ENCODE measurements at places on chromosomes 7 and 10.

- DNase-seq: no peak
These were observed 10.8 kb upstream of the GPNMB start for GRCh38 chr7:23235813-23236221.

DNA sequence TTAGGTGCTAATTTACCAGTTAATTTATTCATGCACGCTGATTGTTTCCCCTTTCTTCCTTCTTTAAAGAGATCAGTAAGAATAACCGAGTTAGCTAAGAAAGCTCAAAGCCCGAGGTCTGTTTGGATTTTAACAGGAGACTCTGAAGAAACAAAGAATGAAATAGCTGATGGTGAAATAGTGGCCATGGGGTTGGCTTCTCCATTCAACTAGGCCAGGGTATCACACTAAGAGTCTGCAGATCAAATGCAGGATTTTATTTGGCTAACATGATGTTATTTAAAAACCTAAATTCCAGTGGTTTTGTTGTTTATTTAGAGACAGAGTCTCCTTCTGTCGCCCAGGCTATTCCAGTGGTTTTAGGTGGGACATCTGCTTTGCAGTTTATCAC is 65.2 kb upstream of the SYPL1 start:
- no peak for DNase-seq

- no peak for DNase-seq
These were observed 143.6 kb upstream of the FAM13C start for GRCh38 chr10:59505926-59506325.

GRCh38 chr10:17061418-17061817 is 68.2 kb downstream of the CUBN start:
- no peak for DNase-seq

DNA sequence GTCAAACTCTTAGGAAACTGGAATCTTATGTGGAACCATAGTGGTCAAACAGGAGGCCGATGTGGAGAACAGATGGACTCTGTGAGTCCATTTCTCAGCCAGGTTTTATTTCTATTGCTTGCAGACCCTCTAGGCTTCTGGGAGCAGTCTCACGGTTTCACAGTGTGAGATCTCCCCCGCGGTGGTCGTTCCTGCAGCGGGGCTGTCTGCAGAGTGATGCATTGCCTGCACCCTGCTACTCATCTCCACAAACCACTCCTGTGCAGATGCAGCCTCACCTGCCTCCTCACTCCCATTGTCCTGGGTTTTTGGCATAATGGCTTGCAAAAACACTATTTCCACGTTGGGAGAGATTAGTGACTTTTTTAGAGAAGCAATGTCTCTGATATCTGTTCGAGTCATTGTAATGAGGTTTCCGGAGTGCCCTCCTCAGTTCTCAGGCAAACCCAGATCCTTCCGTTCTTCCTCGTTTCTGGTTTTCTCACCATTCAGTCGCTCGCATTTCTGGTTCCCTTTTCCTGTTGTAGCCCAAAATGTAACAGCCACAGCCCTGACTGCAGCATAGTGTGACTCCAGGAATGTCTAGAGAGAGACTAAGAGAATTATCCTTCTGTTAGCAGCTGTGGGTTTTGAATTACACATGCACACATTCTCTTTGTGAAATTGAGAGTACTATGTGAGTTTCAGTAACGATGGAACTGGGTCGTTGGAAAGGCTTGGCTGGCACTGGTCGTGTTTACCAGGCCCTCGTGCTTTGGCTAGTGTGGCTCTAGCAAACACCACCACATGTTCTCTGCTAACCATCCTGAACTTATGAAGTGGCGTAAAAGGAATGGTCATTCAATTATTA is 30.2 kb downstream of the ACADSB start:
- DNase-seq: no peak

- no peak for DNase-seq
These were observed 53.9 kb upstream of the RAB18 start for GRCh38 chr10:27450225-27450624.

DNA sequence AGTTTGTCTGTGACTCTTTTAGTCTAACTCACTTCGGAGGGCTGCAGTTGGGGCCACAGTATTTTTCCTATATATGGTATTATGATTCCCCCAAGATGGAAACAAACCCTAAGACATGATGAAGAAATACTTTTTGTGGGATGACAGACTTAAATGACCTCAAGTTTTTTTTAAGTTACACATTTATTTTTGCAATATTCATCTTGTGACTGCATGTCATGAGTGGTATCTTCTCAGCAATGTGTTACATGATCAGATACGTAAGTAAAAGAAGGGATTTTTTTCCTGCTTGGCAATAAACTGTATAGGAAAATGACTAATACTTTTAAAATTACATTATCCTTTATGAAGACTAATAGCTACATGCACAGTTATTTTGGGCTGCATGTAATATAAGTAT is 57.8 kb downstream of the OR13A1 start:
- DNase-seq: no peak

GRCh38 chr10:121553511-121554264 is 44.6 kb downstream of the FGFR2 start:
- no peak for DNase-seq

DNA sequence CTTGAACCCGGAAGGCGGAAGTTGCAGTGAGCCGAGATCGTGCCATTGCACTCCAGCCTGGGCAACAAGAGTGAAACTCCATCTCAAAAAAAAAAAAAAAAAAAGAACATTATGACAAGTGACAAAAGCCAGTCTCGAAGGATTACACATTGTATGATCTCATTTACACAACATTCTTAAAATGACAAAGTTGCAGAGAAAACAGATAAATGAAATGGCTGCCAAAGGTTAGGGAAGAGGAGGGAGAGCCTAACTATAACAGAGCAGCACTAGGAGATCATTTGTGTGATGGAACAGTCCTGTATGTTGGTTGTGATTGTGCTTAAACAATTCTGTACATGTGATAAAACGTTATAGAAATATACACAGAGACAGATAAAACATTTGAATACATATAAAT is 16.2 kb upstream of the CPVL start:
- no peak for DNase-seq

- no peak for DNase-seq
These were observed 146.0 kb downstream of the USP6NL start for GRCh38 chr10:11465406-11465805.

DNA sequence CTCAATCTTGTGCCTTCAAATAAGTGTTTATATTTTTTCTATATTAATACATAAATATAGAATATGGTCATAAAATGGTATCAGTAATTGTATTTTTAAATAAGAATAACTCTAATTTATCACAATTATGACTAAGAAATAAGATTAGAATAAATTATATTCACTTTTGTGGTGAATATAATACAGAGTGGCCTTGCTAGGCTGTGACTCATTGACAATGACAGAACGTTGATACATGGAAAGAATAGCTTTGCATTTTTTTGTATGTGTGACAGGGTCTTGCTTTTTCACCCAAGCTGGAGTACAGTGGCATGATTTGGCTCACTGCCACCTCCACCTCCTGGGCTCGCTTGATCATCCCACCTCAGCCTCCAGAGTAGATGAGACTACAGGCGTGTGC is 47.8 kb upstream of the PCLO start:
- no peak for DNase-seq

- no peak for DNase-seq
These were observed 975.8 kb upstream of the AUTS2 start for GRCh38 chr7:68622500-68622899.

- no peak for DNase-seq
These were observed 127.3 kb downstream of the CUL2 start for GRCh38 chr10:34962866-34963265.

GRCh38 chr7:141071260-141071854 is 2.5 kb upstream of the TMEM178B start:
- DNase-seq: no peak

DNA sequence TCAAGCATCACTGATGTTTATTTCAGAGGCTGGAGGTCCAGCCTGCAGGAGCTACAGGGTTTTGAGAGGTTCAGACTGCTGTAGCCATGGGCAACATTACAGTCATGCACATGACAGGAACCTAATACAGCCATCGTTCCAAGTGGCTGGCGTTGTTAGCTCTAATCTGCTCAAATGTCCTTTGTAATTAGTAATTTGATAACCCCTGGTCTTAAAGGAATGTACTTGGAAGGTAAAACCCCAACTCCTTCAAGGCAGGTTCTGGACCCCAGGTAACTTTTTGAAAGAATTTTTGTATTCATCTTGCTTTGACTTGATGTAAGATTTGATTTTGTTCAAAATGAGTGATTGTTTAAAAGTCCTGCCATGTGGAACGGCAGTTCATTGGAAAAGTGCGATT is 34.7 kb upstream of the FOXI2 start:
- no peak for DNase-seq

GRCh38 chr7:113996405-113996804 is 77.6 kb upstream of the PPP1R3A start:
- DNase-seq: no peak

- DNase-seq: no peak
These were observed 6.5 kb downstream of the DUSP5 start for GRCh38 chr10:110504111-110504735.

GRCh38 chr7:93958216-93958615 is 36.7 kb downstream of the GNG11 start:
- no peak for DNase-seq

- DNase-seq: no peak
These were observed 376.5 kb downstream of the KCNMA1 start for GRCh38 chr10:77261146-77261545.

DNA sequence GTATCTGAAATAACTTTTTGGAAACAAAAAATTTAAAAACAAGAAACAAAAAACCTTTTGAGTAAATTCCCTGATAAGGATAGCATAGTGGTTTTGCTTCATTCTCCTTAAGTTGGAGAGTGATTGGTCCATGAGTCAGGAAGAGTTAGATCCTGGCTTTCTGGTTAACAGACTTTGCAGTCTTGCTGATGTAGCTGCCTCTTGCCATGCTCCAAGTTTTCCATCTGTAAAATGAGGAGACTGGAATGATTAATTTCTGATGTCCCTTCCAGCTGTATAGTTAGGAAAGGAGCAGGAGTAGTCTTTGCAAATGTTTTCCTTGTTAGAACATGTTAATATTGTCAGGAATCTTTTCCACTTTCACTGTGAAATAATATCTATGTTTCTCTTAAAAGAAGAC is 266.6 kb downstream of the DNAJB9 start:
- DNase-seq: no peak

DNA sequence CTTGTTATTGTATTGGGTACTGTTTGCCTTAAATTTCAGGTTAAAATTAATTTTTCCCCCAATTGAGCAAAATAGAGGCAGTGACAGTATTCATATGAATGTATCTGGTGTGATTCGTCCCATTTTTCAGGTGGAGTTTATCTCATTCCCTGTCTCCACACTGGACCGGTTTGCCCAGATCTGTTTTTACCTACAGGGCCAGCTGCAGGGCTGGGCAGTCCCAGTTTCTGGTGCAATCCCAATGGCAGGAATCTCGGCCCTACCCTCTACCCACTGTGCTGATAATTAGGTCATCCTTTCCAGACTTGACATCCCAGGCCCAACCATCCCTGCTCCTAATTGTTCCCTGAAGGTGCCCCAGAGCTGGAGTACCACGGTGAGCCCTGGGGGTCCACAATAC is 49.8 kb upstream of the NFE2L3 start:
- no peak for DNase-seq

- no peak for DNase-seq
These were observed 97.5 kb upstream of the OIT3 start for GRCh38 chr10:72796042-72796441.

DNA sequence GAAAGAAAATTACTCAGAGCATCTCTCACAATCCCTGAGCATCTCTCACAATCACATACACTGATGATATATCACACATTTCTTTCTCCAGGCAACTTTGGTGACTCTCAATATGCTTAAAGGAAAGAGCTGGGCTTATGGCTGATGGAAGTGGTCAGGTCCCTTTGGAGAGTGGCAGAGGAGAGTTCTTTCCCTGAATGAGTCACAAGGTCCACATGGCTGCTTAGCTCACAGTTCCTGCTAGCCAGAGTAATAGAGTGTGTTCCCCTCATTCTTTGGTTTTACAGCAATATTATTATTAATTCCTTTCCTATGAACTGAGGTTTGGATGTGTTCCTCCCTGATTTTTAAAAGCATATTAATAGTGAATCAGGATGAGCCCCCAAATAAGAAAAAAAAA is 287.4 kb downstream of the C7orf25 start:
- no peak for DNase-seq

DNA sequence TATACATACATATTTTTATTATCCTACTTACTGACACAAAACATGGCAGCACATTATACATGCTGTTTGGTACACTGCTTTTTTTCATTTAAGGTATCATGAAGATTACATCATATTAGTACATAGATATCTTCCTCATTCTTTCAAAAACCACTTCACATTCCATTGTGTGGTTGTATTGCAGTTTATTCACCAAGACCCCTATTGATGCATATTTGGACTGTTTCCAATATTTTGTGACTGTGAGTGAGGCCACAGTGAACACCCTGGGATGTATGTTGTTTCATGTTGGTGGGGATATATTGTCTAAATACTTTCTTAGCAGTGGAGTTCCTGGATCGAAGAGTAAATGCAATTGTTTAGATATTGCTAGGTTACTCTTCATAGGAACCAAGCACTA is 39.0 kb downstream of the TFAM start:
- no peak for DNase-seq

DNA sequence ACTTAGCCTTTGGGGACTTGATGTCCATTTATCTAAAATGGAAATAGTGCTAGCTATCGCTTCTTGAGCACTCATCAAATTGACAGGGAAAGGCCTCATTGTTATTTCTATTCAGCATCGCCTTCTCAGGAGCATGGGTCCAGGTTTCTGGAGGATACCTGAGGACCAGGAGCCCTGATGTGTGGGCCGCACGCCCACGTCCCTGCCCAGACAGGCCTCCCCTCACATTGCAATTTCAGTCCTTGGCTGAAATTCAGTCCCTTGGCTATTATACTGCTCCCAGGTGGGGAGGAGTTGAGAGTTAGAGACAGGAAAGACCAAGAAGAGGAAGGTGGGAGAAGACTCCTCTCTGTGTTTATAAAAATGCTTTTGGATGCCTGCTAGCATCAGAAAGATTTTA is 38.9 kb downstream of the GPRIN2 start:
- DNase-seq: no peak

GRCh38 chr7:124840435-124840834 is 74.8 kb upstream of the GPR37 start:
- DNase-seq: no peak

DNA sequence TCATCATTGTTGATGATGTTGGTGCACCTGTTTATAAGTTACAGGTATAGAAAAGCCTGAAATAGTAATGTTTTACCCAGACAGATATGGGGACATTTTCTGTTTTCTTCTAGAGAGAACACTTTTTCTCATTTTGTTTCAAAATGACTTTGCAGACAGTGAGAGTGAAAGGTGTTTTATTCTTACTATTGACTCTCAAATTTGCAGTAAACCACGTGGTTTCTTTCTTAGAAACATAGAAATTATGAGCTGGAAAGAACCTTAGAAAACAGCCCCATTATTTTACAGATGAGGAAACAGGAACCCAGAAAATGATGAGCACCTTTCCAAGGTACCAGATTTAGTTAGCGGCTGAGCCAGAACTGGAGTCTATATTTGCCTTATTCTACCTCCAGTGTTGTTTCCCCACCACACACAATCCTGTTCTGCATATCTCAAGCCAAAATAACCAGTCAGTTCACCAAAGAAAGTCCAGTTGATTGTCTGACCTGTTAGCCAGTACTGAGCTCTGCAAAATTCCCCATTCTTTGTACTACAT is 138.9 kb upstream of the AHR start:
- no peak for DNase-seq

GRCh38 chr7:110854166-110854565 is 236.8 kb upstream of the LRRN3 start:
- DNase-seq: no peak
